ENCODE measurements at places on chromosomes 16 and 17. TPM values are rescaled to one million over a fixed set of nuclear protein-coding genes. Genes with fewer than 3 reads are reported as not detected.

The DRC7 gene
- not detected for total RNA-seq

The AANAT gene
- total RNA-seq: not detected

The CA5A gene
- total RNA-seq: not detected

The CCL13 gene
- not detected for total RNA-seq

The NXPH3 gene
- under 0.01 TPM for total RNA-seq

The GDPD1 gene
- 1.9 TPM for total RNA-seq

The CENPN gene
- 20.2 TPM for total RNA-seq

The KRT27 gene
- not detected for total RNA-seq

The NUDT21 gene
- total RNA-seq: 61.0 TPM

The COQ9 gene
- 52.8 TPM for total RNA-seq

The FBXW10 gene
- 0.21 TPM for total RNA-seq

The CPHXL2 gene
- total RNA-seq: not detected

The GUCY2D gene
- not detected for total RNA-seq

The TRIM72 gene
- not detected for total RNA-seq

The ANKRD40CL gene
- total RNA-seq: not detected

The MSLN gene
- 9.0 TPM for total RNA-seq

The KRT9 gene
- not detected for total RNA-seq

The HEATR9 gene
- not detected for total RNA-seq

The ARMC7 gene
- 1.7 TPM for total RNA-seq

The NAE1 gene
- total RNA-seq: 78.6 TPM

The FBXL16 gene
- 0.21 TPM for total RNA-seq

The MT1M gene
- 12.5 TPM for total RNA-seq

The PDXDC1 gene
- 70.6 TPM for total RNA-seq

The KCNG4 gene
- not detected for total RNA-seq

The CACNG3 gene
- not detected for total RNA-seq

The CDIPT gene
- 65.3 TPM for total RNA-seq

The APOBR gene
- total RNA-seq: not detected

The MYH2 gene
- not detected for total RNA-seq

The EXOSC6 gene
- 35.7 TPM for total RNA-seq

The IGFALS gene
- total RNA-seq: not detected

The TMC8 gene
- total RNA-seq: 0.48 TPM

The WFIKKN1 gene
- 0.21 TPM for total RNA-seq

The SECTM1 gene
- total RNA-seq: 8.1 TPM

The SGCA gene
- not detected for total RNA-seq

The ITGAL gene
- total RNA-seq: not detected

The GPRC5C gene
- 36.2 TPM for total RNA-seq

The SDR42E2 gene
- not detected for total RNA-seq

The TP53TG3 gene
- total RNA-seq: 0.48 TPM

The CHRNE gene
- 0.64 TPM for total RNA-seq

The QRICH2 gene
- 4.1 TPM for total RNA-seq

The HES7 gene
- 1.5 TPM for total RNA-seq

The TBC1D3G gene
- total RNA-seq: not detected

The MYL4 gene
- total RNA-seq: not detected

The PIRT gene
- total RNA-seq: not detected

The MYH11 gene
- total RNA-seq: under 0.01 TPM

The CLEC18B gene
- not detected for total RNA-seq

The C16orf96 gene
- total RNA-seq: under 0.01 TPM

The KRT222 gene
- not detected for total RNA-seq

The KIF2B gene
- total RNA-seq: not detected

The TEKT1 gene
- total RNA-seq: not detected

The CA7 gene
- total RNA-seq: not detected

The KRTAP17-1 gene
- total RNA-seq: not detected

The CCDC92B gene
- total RNA-seq: not detected

The PPP1R27 gene
- total RNA-seq: not detected

The SPSB3 gene
- total RNA-seq: 54.2 TPM

The C16orf86 gene
- total RNA-seq: 0.85 TPM

The RGS11 gene
- total RNA-seq: not detected

The CES5A gene
- not detected for total RNA-seq

The PLD6 gene
- total RNA-seq: 3.6 TPM

Data from tracheal epithelial cell (primary cell).